Hippocampal formation (tissue), 2 donors: ENCODE measurements at places on chromosomes 3 and 15.

DNA sequence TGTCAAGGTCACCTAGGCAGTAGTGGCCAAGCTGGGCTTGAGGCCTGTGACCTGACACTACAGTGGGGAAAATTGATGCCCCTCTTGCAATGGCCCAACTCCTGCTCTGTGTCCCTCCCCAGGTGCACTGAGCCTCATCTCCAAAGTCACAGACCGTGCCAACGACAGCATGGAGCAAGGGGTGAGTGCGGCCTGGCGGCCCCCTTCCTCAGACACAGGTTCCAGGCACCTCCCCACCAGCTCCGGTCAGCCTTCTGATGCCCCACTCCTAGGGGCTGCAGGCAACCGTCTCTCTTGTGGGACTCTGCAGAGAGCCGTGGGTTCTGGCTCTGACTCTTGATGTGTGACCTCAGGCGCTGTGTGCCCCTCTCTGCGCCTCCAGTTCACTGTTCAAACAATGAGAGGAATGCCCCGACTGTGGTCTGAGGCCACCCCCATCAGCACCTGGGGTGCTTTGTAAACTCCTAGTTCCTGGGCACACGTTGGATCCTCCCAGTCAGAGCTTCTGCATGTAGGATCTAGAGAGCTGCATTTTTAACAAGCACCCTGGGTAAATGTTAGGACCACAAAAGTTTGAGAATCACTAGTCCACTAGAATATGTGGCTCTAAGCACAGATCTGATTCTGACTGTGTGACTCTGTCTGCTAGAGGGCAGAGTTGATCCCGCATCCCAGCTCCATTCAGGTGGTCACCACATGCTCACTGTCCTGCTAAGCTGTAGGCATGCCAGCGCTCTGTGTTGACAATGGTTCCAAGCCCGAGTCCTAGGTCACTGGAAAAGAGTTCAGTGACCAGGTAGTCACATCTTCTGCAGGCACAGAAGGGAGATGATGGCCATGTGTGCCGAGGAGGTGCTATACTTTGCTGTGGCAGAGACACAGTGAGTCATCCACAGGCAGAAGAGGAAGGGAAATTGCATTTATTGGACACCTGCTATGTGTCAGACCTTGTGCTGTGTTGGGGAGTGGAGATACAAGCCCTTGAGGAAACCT lies 46.2 kb upstream of the NR2C2 start:
- DNase-seq: no peak

DNA sequence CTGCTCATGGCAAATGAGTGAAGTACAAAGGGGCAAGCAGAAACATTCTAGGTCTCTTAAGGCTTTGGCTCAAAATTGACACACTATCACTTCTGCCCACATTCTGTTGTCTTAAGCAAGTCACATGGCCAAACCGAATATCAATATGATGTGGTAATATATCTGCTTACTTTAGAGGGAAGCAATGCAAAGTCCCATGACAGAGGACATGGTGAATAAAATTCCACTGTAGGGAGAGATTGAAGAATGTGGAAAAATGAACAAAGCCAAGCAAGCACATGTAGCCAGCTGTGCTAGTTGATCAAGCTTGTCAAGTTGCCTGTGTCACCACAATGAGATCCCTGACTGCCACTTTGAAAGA lies 11.2 kb upstream of the TBC1D5 start:
- no peak for DNase-seq

- DNase-seq: no peak
Observed at GRCh38 chr3:115478359-115478758, 145.0 kb upstream of the GAP43 start.

DNA sequence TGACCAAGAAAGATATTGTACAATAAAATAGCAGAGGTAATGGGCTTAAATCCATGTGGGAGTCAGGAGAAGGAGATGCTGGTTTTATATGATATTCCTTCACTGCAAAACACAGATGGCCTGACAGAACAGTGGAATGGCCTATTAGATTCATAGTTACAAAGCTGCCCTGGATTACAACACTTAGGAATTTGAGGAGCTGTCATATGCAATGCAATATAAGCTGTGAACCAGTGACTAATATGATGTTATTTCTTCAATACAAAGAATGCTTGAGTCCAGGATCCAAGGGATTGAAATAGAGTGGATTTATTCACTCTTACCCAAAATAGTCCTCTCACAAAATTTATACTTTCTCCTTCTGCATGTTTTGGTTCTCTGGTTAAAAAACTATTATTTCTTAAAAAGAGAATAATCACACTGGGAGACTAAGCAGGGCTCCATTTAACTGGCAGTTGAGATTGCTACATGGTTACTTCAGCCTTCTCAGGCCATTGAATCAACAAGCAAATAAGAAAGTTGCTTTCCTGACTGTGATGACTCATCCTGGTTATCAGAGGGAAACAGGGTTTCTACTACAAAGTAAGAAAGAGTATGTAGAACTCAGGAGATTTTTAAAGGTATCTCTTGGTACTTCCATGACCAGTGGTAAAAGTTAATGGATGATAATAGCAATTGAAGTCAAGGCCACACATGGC lies 79.8 kb upstream of the ZPLD1 start:
- DNase-seq: no peak

DNA sequence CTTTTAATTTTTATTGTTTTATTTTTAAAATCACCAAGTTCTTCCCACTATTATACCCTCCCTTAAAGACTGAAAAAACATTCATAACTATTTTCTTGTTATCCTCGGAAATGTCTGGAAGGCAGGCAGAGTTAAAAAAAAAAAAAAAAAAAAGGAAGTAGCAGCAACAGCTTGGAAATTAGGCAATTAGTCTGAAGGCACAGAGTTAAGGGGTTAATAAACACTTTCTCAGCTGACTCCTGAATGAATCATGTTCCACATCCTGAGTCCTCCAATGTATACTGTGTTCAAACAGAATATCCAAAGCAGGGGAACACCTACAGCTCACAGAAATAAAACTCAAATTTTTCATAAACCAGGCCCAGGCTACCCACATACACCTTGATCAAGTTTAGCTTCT lies 5.8 kb downstream of the HEXA start:
- no peak for DNase-seq
